ENCODE measurements at places on chromosomes 2 and 18. TPM values are rescaled to one million over a fixed set of nuclear protein-coding genes. Genes with fewer than 3 reads are reported as not detected.

Gene SERPINB11
- not detected for total RNA-seq

Gene ACTR2
- total RNA-seq, result 45.3 TPM

Gene DSG2
- 26.4 TPM for total RNA-seq

Gene AOX1
- total RNA-seq, result 0.06 TPM

Gene SERPINB12
- total RNA-seq, result not detected

Gene ADD2
- 16.3 TPM for total RNA-seq

Gene KANSL1L
- 5.4 TPM for total RNA-seq

- peak; percentile 26 for DNase-seq
These were observed 95.0 kb downstream of the DGKD start for GRCh38 chr2:233449081-233449901.

DNA sequence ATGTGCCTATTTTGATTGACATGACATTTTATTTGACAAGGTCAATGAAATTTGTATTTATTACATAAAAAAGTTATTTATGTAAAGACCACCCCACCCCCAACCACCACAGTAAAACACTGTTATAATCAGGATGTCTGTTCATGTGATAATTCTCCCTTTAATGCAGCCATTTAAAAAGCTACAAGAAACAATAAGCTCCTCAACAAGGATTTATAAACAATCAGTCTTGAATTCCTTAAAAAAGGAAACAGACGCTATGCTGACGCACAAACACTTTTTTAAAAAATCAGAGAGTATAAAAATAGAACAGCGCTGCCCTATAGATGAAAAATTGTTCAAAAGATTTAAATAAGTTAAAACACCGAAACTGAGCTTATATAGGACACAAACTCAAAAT is 102.2 kb downstream of the SOS1 start:
- DNase-seq, result no peak

GRCh38 chr18:57429167-57430078 is 5.8 kb upstream of the ONECUT2 start:
- no peak for DNase-seq

DNA sequence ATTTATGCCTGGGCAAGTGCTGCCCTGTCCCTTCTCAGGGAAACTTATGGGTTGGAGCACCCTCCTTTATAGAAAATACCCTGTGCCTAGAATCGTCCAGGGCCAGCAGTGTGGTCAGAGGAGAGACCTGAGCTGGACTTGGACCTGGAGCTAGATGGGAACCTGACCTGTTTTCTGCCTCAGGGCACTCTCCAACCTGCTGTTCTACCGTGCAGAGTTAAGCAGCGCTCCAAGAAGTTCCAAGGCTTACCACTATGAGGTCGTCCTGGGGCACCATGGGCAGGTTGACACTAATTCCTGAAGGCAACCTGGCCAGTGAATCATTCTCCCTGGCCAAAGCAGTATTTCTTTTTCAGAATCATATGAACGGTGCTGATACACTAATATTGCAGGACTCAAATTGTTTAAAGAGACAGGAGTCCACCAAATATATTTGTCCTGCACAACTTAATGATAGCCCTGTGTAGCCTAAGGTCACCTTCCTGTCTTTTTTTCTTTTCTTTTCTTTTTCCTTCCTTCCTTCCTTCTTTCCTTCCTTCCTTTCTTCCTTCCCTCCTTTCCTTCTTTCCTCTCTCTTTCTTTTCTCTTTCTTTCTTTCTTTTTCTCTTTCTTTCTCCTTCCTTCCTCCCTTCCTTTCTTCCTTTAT is 455.4 kb upstream of the HNMT start:
- DNase-seq, result peak; percentile 5

GRCh38 chr2:174572556-174572955 is 25.0 kb downstream of the WIPF1 start:
- no peak for DNase-seq

DNA sequence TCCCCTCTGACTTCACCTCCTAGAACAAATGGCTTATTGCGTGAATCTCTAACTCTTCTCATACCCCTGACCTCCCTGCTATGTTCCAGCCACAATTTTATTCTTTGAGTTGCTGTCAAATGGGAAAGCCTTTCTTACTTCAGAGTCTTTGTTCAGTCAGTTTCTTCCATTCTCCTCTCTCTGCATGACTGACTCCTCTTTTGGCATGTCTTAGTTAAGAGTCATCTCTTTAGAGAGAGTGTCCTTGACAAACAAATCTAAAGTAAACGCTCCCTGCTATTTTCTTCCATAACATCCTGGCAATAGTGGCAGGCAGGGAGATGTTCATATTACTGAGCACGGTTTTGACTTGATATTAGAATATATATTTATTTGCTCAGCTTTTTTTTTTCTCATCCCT is 170.7 kb upstream of the ERBB4 start:
- no peak for DNase-seq

DNA sequence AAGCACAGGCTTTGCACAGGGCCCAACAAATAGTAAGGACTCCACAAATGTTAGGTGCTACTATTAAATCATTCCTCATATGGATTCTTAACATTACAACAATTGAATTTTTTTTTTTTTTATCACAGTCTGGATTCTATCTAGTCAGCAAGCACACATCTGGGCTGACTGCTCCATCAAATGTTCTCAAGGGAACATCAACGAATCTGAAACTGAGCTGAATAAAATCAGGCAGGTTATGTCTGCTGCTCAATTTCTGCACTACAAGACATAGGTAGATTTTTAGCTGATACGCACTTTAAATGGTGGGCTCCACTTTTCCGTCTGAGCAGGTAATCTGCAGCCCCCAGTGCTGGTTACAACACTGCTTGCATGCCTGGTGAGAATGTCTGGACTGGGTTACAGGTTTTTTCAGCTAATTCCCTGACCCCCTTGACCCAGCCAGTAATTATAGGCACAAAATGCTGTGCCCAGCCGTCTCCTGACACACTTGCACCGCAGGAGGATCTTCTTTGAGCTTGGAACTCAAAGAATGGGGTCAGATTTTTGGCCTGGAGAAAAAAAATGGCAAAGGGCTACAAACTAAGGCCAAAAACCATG is 44.6 kb downstream of the ADD2 start:
- DNase-seq, result no peak

GRCh38 chr2:95352310-95353054 is 50.0 kb upstream of the FAHD2A start:
- no peak for DNase-seq

GRCh38 chr2:233156001-233156400 is 95.5 kb upstream of the ATG16L1 start:
- DNase-seq, result no peak

- no peak for DNase-seq
These were observed 18.1 kb upstream of the MAPRE3 start for GRCh38 chr2:26952374-26952773.

DNA sequence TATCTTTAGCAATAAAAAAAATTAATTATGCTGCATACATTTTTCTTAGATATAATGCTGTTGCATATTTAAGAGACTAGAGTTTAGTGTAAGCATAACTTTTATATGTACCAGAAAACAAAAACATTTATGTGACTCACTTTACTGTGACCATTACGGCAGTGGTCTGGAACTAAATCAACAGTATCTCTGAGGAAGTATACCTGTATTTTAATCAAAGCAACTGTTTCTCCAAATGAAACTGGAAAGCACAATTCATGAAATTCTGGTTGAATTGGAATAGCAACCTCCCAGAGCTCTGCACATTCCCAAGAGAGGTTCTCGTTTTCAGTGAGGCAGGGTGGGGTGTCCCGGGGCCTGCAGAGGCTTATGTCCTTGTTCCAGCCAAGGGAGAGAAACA is 112.2 kb upstream of the TACR1 start:
- DNase-seq, result no peak

GRCh38 chr2:38747819-38748218 is 3.3 kb downstream of the SRSF7 start:
- no peak for DNase-seq

- no peak for DNase-seq
These were observed 100.5 kb downstream of the CABYR start for GRCh38 chr18:24239341-24239740.
